Gastrocnemius medialis (tissue), 4 donors: ENCODE measurements at places on chromosomes 4 and X. TPM values are rescaled to one million over a fixed set of nuclear protein-coding genes. Genes with fewer than 3 reads are reported as not detected.

GRCh38 chr4:108204518-108204917 is 35.8 kb upstream of the LEF1 start:
- no peak for DNase-seq

DNA sequence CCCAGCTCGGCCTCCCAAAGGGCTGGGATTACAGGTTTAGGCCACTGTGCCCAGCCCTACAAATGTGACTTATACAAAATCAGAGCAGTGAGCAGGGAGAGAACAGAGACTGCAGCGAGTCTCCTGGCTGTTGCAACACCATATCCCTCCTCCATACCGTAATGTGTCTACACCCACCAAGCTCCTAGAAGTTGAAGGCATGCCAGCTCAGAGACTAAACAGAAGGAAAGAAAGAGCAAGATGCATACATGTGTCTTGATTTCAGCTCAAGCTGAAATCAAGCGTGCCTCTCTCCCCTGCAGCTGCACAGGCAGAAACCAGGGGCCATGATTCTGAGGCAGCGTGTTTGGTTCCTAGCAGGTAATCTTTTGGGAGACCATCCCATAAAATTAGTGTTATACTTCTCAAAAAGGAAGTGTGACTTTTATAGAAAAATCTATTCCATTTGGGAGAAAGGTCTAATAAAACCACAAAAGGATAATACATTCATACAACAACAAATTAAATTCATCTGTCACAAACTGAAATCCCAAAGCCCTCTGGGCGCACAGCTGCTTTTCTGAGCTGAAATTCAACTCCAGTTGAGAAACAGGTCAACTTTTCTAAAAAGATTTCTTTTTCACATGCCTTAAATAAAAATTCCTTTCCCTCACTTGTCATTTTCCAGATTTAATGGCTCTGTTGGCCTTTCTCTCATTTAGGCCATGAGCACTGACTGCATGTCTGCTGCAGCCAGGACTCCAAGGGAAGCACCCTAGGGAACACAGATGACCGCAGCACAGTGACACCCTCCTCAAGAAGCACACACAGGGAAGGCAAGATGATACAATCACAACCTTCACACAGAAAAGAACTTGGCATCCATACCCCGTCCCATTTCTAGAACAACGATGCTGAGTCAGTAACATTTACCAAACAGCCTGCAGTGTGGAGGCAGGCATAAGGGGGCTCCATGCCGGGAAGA is 34.4 kb downstream of the AFAP1 start:
- no peak for DNase-seq

- DNase-seq: no peak
These were observed 2143.5 kb upstream of the AGA start for GRCh38 chr4:179585761-179586160.

GRCh38 chr4:83546786-83547185 is 10.9 kb downstream of the GPAT3 start:
- peak; percentile 61 for DNase-seq

DNA sequence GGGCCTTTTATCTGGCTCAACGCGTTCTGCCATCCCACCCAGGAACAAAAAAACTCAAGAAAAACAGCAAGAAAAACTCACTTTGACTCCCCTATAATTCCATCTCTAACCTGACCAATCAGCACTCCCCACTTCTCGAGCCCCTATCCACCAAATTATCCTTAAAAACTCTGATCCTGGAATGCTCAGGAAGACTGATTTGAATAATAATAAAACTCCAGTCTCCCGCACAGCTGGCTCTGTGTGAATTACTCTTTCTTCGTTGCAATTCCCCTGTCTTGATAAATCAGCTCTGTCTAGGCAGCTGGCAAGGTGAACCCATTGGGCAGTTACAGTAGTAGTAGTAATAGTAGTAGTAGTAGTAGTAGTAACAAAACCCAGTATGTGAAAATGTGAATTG is 165.7 kb upstream of the CASK start:
- no peak for DNase-seq

GRCh38 chrX:101377547-101377946 is 8.4 kb downstream of the BTK start:
- no peak for DNase-seq

DNA sequence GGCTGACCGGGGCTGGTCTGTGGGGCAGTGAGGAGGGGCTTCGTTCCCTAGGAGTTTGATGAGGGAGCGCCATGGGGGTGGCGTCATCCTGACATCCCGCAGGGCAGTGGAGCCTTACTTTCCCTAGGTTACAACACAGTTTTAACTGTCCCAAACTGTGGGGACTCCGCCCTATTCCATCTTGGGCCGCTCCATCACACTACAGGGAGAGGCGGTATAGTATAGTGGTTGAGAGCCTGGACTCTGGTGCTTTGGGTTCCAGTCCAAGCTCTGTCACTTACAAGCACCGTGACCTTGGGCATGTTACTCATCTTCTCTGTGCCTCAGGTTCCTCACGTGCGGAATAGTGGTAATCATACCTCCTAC is 44.2 kb downstream of the ZNF185 start:
- DNase-seq: no peak

DNA sequence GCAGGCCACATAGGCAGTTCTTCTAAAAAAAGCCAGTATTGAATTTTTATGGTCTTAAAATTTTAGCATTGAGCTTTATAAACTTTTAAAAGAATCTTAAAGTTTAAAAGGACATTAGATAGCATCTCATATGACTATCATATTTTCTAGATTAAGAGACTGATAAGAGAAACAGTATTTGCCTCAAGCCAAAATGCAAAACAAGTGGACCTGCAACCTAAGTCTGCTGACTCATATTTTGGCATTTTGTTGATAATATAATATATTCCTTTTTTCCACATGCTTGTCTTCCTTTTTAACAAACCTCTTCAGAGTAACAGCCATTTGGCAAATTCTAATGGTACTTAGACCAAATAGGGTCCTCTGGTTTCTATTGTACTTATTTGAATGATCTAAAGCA is 328.5 kb upstream of the GALNTL6 start:
- no peak for DNase-seq

DNA sequence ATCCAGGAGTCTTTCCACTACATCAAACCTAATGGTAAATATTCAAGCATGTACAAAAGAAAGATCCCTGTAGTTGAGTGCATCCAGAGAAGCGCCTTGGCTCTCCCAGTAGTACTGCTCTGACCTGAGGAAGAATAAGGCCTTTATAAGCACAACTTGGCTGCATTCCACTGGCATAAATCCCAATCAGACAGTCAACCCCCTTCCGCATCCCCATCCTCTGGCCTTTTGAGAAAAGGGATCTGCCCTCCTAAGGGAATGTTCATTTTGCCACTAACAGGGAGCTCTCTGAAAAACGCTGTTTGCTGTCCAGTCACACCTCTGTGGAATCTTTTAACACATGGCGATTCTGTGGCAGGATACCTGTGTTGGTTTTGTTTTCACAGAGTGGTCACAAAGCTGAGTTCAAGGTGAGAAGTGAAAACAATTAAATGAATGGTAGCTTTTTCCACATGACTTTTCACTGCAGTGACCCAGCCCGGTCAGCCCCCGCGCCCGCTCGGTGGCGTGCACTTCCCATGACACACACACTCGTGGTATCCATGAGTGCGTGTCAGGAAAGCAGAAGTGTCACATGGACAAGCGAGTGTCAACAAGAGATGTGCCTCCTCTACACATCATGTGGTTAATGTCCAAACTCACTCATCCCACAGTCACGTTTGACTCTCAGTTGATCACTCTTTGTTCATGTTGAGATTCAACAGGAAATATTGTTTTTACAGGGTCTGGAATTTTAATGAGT is 112.2 kb upstream of the ENPP6 start:
- no peak for DNase-seq

DNA sequence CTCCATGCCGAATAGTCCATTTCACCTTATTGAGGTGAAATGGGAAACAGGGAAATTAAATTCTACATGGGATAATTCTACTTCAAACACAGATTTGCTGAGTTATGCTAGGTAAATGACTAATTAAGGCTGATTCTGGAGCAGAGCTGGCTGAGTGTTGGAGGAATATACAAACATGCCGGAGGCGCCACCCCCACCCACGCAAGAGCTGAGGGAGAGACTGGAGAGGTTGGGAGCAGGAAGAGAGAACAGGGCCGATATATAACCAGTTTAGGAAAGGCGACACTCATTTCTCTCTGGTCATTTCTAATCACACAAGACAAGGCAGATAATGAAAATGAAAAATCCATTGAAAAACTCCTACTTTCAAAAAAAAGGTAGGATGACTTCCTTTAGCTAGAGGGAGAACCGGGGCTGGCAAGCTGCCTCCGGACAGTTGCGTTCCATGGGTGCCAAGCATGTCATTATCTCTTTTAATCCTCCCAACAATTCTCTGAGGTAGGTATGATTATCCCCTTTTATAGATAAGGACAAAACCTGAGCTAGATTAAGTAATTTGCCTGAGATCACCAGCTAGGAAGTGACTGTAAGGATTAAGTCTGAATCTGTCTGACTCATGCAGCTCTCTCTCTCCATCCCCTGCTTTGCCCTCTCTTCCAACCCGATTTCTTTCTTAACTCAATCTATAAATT is 27.6 kb upstream of the CFAP299 start:
- DNase-seq: no peak

Gene P2RY10
- not detected for total RNA-seq

Gene STEEP1
- 17.4 TPM for total RNA-seq

Gene NLGN4X
- total RNA-seq: 0.51 TPM

Gene MBNL3
- total RNA-seq: 2.9 TPM

Gene TKTL2
- not detected for total RNA-seq
